Hepatocyte (in vitro differentiated cells): ENCODE measurements at places on chromosomes 6 and 20. TPM values are rescaled to one million over a fixed set of nuclear protein-coding genes. Genes with fewer than 3 reads are reported as not detected.
A peak's percentile ranks its signal among the peaks of the same experiment; 100 is the strongest.

GRCh38 chr20:41152108-41152757 is 14.9 kb downstream of the PLCG1 start:
- no peaks in the 10 kb centered on the region for H3K36me3 ChIP-seq
- no peak overlapping the region for H3K27ac ChIP-seq
- no peak overlapping the region for H3K4me3 ChIP-seq
- H3K4me1 ChIP-seq, result peaks cover 19% of the 10 kb centered on the region

GRCh38 chr20:53708129-53708968 is 114.7 kb upstream of the ZNF217 start:
- H3K27me3 ChIP-seq, result no peaks in the 10 kb centered on the region
- DNase-seq, result peak; percentile 28
- H3K27ac ChIP-seq, result peak overlapping the region; percentile 83
- H3K4me1 ChIP-seq, result peaks cover 33% of the 10 kb centered on the region
- H3K36me3 ChIP-seq, result no peaks in the 10 kb centered on the region

- peak overlapping the region; percentile 64 for H3K4me3 ChIP-seq
- H3K4me1 ChIP-seq, result peaks cover 18% of the 10 kb centered on the region
- H3K27me3 ChIP-seq, result no peaks in the 10 kb centered on the region
- DNase-seq, result peak; percentile 24
- no peaks in the 10 kb centered on the region for H3K36me3 ChIP-seq
Measured at GRCh38 chr6:153001767-153002612, 519 bp downstream of the MTRF1L start.

GRCh38 chr6:36422714-36423100 is 19.9 kb downstream of the PXT1 start:
- no peaks in the 10 kb centered on the region for H3K4me1 ChIP-seq
- peak overlapping the region; percentile 78 for H3K27ac ChIP-seq
- peak overlapping the region; percentile 2 for H3K4me3 ChIP-seq
- no peaks in the 10 kb centered on the region for H3K36me3 ChIP-seq
- no peak for DNase-seq

- H3K27me3 ChIP-seq, result no peaks in the 10 kb centered on the region
- DNase-seq, result no peak
- H3K36me3 ChIP-seq, result no peaks in the 10 kb centered on the region
- no peaks in the 10 kb centered on the region for H3K4me1 ChIP-seq
Measured at GRCh38 chr6:153801917-153802316, 237.1 kb upstream of the OPRM1 start.

Gene UNC93A
- polyA plus RNA-seq, result 32.6 and 38.8 TPM in 2 replicates

Gene NR2E1
- not detected in 2 replicates for polyA plus RNA-seq

DNA sequence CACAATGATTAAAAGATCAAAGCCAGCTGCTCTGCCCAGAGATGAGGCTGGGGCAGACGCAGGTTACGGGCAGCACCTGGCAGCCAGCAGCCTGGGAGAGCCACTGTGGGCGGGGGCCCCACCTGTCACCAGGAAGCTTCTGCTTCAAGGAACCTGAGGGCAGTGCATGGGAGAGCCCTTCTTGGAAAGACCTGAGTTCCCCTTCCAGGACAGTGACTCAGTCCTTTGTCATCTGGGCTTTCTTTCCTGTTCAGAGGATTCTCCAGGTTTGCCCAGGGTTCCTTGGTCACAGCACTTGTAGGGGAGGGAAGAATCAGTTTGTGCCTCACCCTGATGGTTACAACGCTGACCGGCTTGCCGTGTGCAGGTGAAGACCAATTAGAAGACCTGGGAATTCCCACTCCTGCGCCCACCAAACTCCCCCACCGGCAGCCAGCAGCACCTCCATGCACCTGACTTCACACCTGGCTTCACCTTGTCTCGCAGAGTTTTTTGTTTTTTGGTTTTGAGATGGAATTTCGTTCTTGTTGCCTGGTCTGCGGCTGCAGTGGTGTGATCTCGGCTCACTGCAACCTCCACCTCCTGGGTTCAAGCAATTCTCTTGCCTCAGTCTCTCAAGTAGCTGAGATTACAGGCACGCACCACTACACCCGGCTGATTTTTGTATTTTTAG is 2.0 kb downstream of the ZBP1 start:
- no peaks in the 10 kb centered on the region for H3K36me3 ChIP-seq
- H3K27me3 ChIP-seq, result no peaks in the 10 kb centered on the region
- H3K4me3 ChIP-seq, result no peak overlapping the region

DNA sequence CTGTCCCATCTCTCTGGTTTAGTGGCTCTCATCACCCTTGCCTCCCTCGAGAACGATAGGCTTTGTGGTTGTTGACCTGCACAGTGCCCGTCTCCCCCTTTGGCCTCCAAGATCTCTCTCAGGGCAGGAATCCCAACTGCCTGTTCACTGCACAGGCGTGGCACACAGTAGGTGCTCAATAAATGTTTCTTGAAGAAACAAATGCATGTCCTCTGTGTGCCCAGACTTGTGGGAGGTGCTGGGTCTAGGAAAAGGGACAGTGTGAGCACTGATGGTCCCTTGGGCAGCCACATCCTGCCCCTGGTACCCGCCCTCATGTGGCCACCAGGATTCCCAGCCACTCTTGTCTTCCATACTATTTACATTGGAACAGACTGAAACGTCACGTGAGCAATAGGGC is 2.6 kb upstream of the BPIFB6 start:
- H3K27ac ChIP-seq, result no peak overlapping the region
- H3K36me3 ChIP-seq, result no peaks in the 10 kb centered on the region
- DNase-seq, result no peak
- H3K4me1 ChIP-seq, result no peaks in the 10 kb centered on the region

- peak overlapping the region; percentile 45 for H3K27ac ChIP-seq
- no peaks in the 10 kb centered on the region for H3K27me3 ChIP-seq
Measured at GRCh38 chr6:1287103-1287591, 24.8 kb upstream of the FOXQ1 start.

DNA sequence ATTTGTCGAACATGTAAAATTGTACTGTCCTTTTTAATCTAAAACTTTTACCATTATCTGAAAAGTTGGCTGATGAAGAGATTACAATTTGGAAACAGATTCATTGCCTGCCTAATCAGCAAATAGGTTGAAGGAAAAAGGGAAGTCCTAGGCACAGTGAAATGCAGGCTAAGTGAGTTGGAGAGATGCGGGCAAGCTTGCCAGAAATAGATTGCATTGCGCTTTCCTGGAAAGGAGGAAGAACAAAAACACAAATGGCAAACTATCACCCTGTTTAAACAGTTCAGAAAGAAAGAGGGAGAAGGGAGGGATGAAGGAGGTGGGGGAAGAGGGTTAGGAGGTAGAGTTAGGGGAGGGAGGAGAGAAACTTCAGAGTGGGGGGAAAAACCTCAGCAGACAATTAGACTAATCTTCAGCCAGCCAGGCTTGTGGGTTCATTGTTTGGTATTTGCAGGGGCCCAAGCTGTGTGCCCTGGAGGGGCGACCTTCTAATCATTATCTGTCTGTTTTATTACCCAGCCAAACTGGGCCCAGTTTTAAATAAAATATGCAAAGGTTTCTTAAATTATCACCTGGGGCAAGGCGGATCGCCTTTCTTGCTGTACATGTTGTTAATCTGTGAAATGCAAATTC is 465.2 kb downstream of the TFAP2B start:
- no peaks in the 10 kb centered on the region for H3K4me1 ChIP-seq
- no peaks in the 10 kb centered on the region for H3K36me3 ChIP-seq
- no peak overlapping the region for H3K27ac ChIP-seq
- no peak for DNase-seq
- no peak overlapping the region for H3K4me3 ChIP-seq
- no peaks in the 10 kb centered on the region for H3K27me3 ChIP-seq

DNA sequence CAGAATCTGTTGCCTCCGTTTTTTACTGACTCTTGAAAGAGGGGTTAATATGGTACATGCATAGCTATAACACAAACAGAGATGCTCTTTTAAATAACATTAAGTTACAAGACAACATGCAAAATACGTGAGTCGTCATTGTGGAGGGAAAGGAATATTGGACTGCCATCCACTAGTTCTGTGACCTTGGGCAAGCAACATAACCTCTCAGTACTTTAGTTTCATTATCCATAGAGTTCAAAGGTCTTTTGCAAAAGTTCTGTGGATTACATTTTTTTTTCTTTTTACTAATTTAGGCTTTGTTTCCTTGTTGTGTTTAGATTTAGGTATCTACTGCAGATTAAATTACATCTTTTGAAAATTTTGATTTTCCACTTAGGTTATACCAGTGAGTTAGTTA is 70.5 kb downstream of the MACROD2 start:
- H3K36me3 ChIP-seq, result no peaks in the 10 kb centered on the region
- no peaks in the 10 kb centered on the region for H3K27me3 ChIP-seq
- H3K4me3 ChIP-seq, result no peak overlapping the region

- peak overlapping the region; percentile 94 for H3K27ac ChIP-seq
- H3K36me3 ChIP-seq, result no peaks in the 10 kb centered on the region
- peaks cover 74% of the 10 kb centered on the region for H3K4me1 ChIP-seq
- no peaks in the 10 kb centered on the region for H3K27me3 ChIP-seq
- no peak overlapping the region for H3K4me3 ChIP-seq
Measured at GRCh38 chr20:53866794-53867740, 203.3 kb downstream of the BCAS1 start.

DNA sequence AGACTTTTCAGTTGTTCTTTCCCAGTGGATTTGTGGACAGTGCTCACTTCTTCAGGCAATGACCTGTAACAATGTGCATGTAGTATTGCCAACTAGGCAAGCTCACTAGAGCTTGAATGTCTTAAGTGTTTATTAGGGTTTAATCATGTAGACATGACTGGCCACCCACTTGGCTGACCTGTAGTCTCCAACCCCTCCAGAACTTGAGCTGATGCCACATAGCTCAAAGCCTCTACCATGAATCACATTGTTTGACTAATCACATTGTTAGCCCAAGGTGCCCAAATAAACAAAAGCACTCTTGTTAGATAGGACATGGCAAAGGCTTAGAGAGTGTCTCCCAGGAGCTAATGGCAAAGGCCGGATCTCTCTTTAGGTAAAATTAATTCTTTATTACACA is 272.7 kb downstream of the GRIK2 start:
- H3K27me3 ChIP-seq, result no peaks in the 10 kb centered on the region
- no peak for DNase-seq
- no peak overlapping the region for H3K27ac ChIP-seq
- H3K36me3 ChIP-seq, result no peaks in the 10 kb centered on the region
- no peak overlapping the region for H3K4me3 ChIP-seq
- H3K4me1 ChIP-seq, result no peaks in the 10 kb centered on the region

Gene PTPRT
- polyA plus RNA-seq, result 0.47 and 0.85 TPM in 2 replicates
